ENCODE measurements at places on chromosomes 6 and 20.

DNA sequence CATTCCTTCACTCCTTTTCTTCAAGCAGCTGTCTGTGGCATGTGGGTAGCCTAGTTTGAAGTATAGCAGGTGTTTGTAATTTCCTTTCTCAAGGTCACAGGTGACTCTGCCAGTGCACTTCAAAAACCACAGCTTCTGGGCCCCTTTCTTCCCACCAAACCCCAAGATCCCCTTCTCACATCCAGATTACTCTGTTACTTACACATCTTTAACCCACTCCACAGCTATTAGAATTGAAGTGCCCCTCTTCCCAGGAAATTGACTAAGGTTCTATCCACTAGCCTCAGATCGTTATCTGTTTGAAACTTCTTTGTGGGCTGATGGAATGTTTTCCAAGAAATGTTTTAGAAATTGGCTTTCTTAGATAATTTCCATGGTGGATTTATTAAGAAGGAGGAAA lies 150.8 kb downstream of the AHI1 start:
- no peak for DNase-seq

DNA sequence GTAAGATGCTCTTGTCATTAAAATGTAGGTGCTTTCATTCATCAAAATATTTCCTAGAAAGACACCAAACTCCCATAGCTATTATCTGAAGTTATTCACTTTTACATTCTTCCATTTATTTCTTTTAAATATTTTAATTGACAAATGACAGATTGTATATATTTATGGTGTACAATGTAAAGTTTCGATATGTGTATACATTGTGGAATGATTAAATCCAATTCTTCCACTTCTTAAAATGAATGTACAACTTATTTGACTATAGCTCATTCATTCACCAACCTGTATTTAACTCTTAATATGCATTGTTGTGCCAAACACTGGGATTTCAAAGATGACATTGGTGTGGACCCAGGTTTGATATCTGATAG lies 41.0 kb downstream of the CCN2 start:
- no peak for DNase-seq

DNA sequence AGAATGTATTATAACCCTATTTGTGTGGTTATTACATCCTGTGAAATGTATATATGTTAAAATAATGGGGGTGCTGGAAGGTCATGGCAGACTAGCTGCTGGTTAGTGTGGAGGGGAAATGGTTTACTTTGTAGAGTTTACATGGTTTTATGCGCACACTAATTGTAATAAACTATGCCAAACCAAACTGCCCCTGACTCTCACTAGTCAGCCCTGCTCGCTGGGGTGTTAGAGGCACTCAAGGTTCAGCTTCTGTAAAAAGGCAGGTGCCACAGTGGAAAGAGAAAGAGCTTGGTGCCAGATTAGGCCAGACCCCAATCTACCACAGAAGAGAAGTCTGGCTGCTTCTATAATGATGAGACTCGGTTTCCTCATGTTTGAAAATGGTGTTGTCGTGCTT lies 52.7 kb downstream of the GOPC start:
- no peak for DNase-seq

GRCh38 chr6:37482606-37483251 lies 17.0 kb downstream of the CCDC167 start:
- no peak for DNase-seq

DNA sequence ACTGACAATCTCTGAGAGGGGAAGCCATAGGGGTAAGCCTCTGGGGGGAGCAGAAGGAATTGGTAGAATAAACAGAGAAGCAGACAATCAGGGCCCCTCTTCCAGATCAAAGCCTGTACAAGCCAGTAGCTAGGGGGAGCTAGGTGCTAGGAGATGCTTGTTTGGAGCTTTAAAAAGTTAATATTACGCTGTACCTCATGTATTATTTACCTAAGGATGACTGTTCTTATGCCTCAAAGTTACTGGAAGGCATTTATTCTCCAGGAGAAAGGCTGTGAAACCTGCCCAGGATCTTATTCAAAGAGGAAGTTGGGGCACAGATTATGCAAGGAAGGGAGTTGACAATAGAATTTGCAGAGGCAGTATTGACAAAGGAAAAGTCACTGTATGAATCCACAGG lies 111.8 kb upstream of the SLC35F1 start:
- DNase-seq: no peak

Measured in NCI-H2081 (cell line).